ENCODE measurements at places on chromosomes 12 and 14.

DNA sequence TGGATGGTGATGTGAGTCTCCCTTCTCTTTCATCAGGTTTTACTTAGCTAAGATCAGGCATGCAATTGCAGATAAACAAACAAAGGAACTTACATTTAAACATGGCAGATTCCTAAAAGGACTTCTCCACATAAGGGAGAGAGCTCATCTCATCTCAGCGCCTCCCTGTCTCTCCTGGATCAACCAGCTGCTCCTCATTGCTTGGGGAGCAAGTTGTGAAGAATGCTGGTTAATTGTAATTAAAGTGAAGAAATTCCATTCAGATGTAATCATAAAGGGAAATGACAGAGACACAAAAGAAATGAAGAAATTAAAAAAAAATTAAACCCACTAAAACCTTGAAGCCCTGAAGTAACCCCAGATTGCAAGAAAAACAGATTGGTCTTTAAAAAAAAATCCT, 104.4 kb upstream of the DIO2 start:
- DNase-seq = no peak

GRCh38 chr12:106305376-106305775, 2.8 kb downstream of the TCP11L2 start:
- no peak for DNase-seq

DNA sequence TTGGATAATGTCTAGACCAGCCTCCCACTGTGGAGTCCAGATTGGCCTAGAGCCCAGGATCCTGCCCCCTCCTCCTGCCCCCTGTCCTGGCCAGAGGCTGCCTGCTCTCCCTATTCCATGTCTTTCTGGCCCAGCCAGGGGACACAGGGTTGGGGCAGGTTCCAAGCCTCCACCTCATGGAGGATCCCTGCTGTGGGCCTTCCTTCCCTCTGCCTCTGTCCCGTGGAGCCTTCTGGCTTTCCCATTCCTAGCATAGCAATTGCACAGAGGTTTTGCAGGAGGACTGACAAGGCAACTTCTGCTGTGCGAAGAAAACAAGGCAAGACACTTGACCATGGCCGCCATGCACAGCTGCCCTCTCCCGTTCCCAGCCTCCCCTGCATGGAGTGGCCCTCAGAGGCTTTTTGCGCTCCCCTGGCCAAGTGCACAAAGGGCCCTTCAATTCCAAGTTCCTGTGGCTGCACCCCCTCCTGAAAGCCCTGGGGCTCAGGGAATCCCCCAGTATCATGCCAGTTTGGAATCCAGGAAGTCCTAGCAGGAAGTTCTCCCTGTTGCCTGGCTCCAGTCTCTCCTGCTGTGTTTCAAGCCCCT, 42.1 kb downstream of the KRT80 start:
- no peak for DNase-seq

DNA sequence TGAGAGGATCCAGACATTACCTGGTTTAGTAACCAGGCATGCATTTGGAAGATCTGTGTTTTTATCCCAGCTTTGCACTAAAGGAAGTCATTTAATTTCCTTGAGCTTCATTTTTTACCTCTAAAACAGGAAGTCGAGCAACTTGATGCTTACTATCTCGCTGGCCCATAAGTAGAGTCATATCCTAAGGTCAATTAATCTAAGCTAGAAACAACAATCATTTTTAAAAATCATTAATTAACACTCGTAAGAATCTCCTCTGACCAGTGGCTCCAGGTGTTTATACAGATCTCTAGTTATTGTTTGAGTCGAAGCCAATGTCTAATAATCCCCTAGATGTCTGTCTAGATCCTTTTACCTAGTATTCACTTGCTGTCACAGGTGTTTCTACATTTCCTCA, 355.8 kb upstream of the DCN start:
- peak; percentile 63 for DNase-seq

- DNase-seq = no peak
These were observed 15.4 kb downstream of the TRAPPC6B start for GRCh38 chr14:39154594-39155189.

- no peak for DNase-seq
These were observed 36.6 kb downstream of the DCAF4 start for GRCh38 chr14:72962829-72963312.

- DNase-seq = no peak
These were observed 64.9 kb upstream of the FOXG1 start for GRCh38 chr14:28701733-28702132.

- DNase-seq = no peak
These were observed 4.5 kb downstream of the PGF start for GRCh38 chr14:74950795-74951442.

- DNase-seq = no peak
These were observed 18.9 kb upstream of the LRTM2 start for GRCh38 chr12:1801303-1801975.

DNA sequence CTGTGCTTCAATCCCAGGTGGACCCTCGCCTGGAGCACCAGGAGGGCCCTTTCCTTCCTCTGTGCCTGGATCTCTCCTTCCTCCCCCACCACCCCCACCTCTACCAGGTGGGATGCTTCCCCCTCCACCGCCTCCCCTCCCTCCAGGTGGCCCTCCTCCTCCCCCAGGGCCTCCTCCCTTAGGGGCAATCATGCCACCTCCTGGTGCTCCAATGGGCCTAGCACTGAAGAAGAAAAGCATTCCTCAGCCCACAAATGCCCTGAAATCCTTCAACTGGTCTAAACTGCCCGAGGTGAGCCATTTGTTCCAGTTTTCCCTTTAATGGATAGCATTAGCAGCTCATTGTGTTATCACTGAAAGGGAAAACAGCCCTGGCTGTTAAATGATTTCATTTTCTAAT, 134.0 kb downstream of the GPR135 start:
- DNase-seq = no peak

GRCh38 chr12:16187660-16188059, 89.8 kb downstream of the SLC15A5 start:
- DNase-seq = no peak

- peak; percentile 84 for DNase-seq
These were observed 55.2 kb upstream of the CERS5 start for GRCh38 chr12:50222275-50222783.

- no peak for DNase-seq
These were observed 22.5 kb upstream of the CDKN3 start for GRCh38 chr14:54374117-54374884.

GRCh38 chr12:89351489-89352241, 636 bp downstream of the DUSP6 start:
- no peak for DNase-seq

GRCh38 chr12:126742241-126742641, 1524.7 kb upstream of the TMEM132C start:
- DNase-seq = no peak

DNA sequence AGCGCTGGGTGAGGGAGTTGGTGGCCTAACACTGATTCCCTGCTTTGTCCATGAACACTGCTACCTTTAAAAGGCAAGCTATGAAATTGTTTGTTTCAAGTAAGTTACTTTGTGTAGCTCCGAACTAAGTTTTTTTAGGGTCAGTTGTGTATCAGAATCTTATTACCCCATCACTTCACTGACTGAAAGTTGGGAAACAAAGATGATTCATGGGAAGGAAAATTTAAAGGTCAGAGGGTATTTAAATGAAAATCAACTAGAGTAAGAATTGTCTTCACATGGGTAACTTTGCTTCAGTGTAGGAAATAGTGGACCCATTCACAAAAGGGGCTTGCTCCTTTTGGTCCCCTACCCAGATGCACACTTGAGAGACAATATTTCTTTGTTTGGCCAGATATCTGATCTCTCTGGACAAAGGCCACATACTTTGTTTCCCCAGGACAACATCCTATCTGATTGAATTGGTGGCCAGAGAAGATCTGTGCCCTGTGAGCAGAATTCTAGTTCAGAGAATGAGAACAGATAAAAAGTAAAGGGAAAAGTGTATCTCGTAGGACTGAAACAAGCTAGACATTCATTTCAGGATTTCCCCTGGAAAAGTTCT, 53.5 kb downstream of the RAB35 start:
- DNase-seq = no peak

DNA sequence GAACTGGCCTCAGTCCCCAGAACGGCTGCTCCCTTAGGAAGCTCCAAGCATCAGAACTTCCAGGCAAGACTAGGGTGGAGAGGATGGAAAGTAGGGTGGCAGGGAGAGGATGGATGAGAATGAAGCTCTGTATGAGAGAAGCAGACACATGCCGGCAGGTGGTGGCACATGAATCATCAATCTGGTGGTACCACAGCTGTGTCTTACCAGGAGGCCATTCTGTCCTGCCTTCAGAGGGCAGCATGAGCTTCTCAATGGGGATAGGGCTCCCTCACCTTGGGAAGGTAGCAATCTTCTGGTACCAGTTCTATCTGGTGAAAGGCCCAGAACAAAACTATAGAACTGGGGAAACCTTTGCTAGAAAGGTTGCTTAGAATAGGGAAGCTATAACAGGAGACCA, 55.4 kb upstream of the PYGL start:
- DNase-seq = no peak

GRCh38 chr12:82176026-82176425, 182.2 kb downstream of the CCDC59 start:
- DNase-seq = no peak

GRCh38 chr14:22333422-22334274, 255.4 kb downstream of the DAD1 start:
- no peak for DNase-seq

- DNase-seq = no peak
These were observed 44.6 kb upstream of the GCH1 start for GRCh38 chr14:54947230-54947629.

DNA sequence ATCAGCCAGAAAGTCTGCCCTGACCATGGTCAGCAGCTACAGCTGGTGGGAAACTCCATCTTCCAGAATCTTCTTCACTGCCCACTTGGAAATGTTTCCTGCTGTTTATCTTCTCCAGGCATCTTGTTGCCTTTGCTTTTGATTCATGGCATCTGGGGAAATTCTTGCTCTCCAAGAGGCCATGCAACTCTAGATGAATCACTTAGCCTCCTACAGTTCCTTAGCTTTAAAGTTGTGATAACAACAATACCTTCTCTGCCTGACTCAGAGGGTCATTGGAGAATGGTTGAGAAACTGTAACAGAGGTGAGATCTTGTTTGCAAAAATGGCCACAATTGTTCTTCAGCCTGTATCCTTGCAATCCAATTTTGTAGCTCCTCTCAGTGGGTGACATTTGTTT, 121.0 kb upstream of the VRK1 start:
- DNase-seq = no peak

DNA sequence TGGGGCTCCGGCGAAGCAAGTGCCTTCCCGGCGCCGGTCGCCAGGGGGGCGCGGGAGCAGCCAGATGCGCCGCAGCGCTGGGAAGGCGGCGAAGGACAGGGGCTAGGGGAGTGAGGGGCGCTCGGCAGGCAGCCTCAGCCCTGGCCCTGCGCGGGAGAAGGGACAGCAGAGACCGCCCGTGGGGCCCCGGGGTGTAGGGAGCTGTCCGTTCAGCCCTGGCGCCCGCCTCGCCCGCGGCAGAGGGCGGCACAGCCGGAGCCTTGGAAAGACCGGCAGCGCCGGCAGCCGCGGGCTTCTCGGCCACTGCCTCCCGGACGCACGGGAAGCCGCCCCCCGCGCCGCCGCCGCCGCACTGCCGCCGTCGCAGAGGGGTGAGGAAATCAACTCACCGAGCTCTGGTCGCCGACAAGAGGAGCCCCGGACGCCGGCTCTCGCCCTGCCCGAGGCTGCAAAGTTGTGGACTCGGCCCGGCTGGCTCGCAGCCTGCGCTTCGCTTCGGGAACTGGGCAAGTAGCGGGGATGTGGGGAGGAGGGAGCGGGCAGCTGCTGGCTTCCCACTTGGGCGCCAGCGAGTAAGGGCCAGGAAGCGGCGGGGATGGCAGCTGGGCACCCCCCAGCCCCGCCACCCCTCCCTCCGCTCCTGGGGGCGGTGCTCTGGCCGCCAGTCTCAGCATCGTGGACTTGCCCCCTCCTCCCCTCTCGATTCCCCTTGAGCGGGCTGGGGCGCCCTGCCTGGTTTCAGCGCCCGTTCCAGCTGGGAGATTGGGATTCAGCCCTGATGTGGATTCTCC, at the start of gene ZDHHC22:
ZDHHC22 (minus strand) TSS at position 578 of the 791 bp plus-strand sequence. CDS start 2,053 bp downstream, outside the sequence.
- DNase-seq = peak; percentile 58

GRCh38 chr14:92651106-92651757, 97.2 kb downstream of the LGMN start:
- no peak for DNase-seq

GRCh38 chr14:99612071-99612737, 8.2 kb upstream of the CCDC85C start:
- DNase-seq = no peak

- DNase-seq = no peak
These were observed 13.2 kb downstream of the CALCOCO1 start for GRCh38 chr12:53714004-53714403.

DNA sequence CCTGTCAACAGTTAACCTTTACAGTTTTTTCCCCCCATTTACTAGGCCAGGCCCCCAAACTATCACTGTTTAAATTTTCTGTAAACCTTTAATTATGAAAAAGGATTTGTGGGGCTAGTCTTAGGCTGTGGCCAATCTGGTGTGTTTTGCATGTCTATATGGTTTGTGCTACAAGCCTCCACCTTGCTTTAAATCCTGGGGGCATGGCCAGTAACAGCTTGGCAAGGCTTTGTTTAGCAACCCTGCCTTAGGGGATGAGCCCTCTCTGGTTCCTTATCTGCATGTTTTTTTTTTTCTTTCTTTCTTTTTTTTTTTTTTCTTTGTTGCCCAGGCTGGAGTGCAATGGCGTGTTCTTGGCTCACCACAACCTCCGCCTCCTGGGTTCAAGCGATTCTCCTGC, 102.7 kb downstream of the KCNMB4 start:
- DNase-seq = no peak

DNA sequence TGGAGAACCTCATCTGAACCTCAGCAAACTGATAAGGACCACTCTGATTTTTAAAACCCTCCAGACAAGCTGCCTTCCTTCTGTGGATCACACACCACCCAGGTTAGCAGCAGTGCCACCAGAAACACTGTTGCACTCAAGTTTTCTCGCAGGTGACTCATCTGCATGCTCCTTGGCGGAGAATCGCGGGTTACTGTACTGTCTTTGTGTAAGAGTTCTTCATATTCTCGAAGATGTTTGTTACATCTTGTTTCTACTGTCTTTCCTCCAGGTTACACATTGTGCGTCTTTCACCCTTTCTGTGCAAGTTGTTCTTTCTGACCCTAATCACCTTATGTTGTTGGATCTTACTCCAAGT, 331.2 kb downstream of the CACNA1C start:
- no peak for DNase-seq

DNA sequence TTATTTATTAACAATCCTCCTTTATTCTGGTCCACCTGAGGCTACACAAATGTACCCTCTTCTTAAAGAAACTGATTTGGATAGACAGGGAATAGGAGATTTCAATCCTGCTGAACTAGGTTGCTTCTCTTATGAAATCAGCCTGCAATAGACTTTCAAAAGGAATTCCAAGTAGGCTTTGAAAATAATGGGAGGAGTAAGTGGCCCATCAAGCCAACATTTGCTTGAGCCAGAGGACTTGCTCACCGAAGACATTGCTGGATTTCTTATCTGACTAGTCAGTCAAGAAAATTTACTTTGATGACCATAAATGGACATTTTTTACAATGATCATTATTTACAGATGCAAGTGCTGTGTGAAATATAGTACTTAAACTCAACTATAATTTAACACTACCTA, 82.8 kb upstream of the RASSF8 start:
- DNase-seq = no peak
